ENCODE measurements at places on chromosomes 11 and 22.

- H3K27ac ChIP-seq = no peak overlapping the region
- no peaks in the 10 kb centered on the region for H3K36me3 ChIP-seq
- DNase-seq = no peak
These were observed 727.4 kb downstream of the ETS1 start for GRCh38 chr11:127859941-127860354.

GRCh38 chr11:47244448-47245350 is 3.9 kb downstream of the ACP2 start:
- peaks cover 62% of the 10 kb centered on the region for H3K36me3 ChIP-seq
- H3K4me1 ChIP-seq = peaks cover 28% of the 10 kb centered on the region
- no peak overlapping the region for H3K4me3 ChIP-seq
- DNase-seq = no peak

GRCh38 chr11:41392596-41392995 is 66.9 kb downstream of the LRRC4C start:
- no peaks in the 10 kb centered on the region for H3K4me1 ChIP-seq
- no peak overlapping the region for H3K27ac ChIP-seq
- no peaks in the 10 kb centered on the region for H3K36me3 ChIP-seq

GRCh38 chr11:16099343-16099900 is 256.9 kb downstream of the SOX6 start:
- DNase-seq = no peak
- no peaks in the 10 kb centered on the region for H3K27me3 ChIP-seq
- no peaks in the 10 kb centered on the region for H3K36me3 ChIP-seq
- no peaks in the 10 kb centered on the region for H3K4me1 ChIP-seq

DNA sequence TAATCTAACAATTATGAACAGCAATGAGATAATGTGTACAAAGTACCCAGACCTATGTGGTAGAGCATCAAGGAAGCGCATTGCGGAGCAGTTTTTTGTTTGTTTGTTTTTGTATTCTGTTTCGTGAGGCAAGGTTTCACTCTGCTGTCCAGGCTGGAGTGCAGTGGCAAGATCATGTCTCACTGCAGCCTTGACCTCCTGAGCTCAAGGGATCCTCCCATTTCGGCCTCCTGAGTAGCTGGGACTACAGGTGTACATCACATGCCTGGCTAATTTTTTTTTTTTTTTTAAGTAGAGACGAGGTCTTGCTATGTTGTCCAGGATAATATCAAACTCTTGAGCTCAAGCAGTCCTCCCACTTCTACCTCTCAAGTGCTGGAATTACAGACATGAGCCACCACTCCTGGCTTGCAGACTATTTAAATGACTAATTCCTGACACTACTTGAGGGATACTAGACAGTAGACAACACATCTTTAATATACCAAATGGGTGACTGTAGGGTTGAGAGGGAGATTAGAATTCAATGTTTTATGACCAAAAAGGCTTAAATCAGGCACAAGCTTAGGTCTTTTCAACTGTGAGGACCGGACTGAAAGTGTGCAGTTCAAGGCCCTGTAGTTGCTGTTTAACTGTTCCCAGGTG is 12.7 kb downstream of the OR51B4 start:
- H3K36me3 ChIP-seq = no peaks in the 10 kb centered on the region
- DNase-seq = no peak
- no peaks in the 10 kb centered on the region for H3K27me3 ChIP-seq
- no peaks in the 10 kb centered on the region for H3K4me1 ChIP-seq
- H3K27ac ChIP-seq = no peak overlapping the region

DNA sequence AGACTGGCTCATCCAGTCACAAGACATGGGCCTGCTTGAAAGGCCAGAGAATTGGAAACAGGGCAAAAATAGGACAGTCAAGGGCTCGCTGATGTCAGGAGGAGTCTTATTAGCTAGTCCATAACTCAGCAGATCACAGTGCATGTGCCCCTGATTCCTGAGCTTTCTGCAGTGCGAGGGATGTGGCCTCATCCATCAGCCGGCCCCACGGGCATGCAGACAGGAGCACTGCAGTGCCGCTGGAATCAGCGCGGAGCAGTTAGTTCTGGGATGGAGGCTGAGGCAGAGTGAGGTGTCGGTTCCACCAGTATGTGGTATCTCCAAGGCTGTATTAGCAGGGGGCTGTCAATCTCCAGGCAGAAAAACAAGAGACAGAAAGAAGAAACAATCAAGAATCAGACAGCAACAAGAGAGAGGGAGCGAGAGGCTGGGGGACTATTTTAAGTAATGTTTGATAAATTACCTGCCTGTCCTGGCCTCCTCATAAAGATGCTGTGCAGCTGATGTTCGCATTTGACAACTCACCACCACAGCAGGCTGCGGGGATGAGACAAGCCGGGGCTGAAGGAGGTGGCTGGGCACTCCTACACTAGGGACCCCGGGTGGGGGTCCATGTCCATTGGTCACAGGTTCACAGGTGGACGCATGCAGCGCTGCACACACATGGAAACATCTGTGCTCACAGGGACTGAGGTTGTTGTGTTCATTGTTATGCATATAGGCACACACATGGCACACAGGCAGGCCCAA is 167.2 kb downstream of the TRIM29 start:
- DNase-seq = no peak
- H3K27me3 ChIP-seq = peaks cover 4% of the 10 kb centered on the region
- H3K4me1 ChIP-seq = no peaks in the 10 kb centered on the region
- no peaks in the 10 kb centered on the region for H3K36me3 ChIP-seq
- H3K4me3 ChIP-seq = no peak overlapping the region

DNA sequence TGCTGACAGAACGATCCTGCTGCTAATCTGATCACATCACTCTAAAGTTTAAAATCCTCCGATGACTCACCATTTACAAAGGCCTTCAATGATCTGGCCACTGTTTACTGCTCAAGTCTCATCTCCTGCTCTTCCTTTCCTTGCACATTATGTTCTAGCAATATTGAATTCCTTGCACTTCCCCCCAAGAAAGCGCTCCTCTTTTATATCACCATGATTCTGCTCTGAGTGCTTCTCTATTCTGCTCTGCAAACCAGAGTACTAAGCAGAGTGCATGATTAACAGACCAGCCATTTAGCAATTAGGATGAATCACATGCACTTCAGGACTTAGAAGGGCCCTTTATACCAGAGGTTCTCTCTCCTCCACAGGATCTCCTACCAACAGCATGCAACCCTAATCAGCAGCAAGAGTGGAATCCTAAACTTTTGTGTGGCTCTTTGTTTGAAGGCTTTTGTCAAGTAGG is 1122.8 kb upstream of the CCDC90B start:
- no peak overlapping the region for H3K27ac ChIP-seq
- no peaks in the 10 kb centered on the region for H3K27me3 ChIP-seq
- no peak overlapping the region for H3K4me3 ChIP-seq

DNA sequence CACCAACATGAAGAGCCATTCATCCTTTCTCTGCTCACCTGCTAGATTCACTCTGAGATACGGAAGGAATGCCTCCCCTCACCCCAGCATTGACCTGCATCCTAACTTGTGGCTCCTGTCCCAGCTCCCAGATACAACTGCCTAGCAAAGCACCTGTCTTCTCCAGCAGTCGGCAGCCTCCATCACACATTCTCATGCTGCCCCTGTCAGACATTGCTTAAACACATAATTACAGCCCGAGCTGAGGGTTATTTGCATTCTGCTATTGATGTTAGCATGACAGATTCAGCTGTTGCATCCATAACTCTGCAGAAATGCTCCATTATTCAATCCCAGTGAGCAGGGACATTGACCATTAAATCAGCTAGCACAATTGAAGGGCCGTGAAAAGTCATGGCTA is 184.4 kb upstream of the NARS2 start:
- H3K36me3 ChIP-seq = no peaks in the 10 kb centered on the region
- no peak for DNase-seq
- H3K4me3 ChIP-seq = no peak overlapping the region

DNA sequence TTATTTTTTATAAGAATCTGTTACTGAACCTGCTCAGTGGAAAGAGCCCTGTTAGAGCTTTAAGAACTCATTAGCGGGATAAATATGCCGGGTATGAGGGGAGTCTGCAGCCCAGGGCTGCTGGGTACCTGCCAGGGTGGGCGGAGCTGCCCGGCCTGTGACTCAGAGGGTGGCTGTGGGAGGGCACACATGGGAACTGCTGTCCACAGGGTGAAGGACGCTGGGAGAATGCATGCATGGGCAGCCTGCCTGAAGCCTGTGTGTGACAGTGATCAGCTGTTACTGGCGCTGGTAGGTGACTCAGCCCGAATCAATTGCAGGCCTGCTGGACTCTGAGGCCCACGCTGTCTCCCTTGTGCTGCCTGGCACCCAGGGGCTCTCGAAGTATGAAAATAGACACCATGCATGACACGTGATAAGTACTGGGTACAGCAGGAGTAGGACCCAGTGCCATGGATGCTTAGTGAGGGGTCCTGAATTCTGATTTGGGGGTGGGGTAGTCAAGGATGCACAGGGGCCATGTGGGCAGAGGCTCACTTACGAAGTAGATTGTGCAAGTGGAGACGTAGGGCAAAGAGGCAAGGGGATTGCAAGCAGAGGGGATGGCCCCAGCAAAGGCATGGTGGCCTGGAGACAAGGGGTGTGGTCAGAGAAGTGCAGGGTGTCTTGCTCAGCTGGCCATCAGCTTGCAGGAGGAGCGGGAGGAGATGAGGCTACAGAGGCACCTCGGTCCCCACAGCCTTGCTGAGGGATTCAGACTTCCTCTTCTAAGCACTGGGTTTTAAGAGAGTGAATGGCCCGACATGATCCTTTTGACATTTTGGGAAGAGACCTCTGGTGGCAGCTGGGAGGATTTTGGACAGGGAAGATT is 36.5 kb downstream of the GRIK4 start:
- no peaks in the 10 kb centered on the region for H3K4me1 ChIP-seq
- H3K36me3 ChIP-seq = no peaks in the 10 kb centered on the region
- H3K27me3 ChIP-seq = peaks cover 5% of the 10 kb centered on the region
- H3K4me3 ChIP-seq = no peak overlapping the region

DNA sequence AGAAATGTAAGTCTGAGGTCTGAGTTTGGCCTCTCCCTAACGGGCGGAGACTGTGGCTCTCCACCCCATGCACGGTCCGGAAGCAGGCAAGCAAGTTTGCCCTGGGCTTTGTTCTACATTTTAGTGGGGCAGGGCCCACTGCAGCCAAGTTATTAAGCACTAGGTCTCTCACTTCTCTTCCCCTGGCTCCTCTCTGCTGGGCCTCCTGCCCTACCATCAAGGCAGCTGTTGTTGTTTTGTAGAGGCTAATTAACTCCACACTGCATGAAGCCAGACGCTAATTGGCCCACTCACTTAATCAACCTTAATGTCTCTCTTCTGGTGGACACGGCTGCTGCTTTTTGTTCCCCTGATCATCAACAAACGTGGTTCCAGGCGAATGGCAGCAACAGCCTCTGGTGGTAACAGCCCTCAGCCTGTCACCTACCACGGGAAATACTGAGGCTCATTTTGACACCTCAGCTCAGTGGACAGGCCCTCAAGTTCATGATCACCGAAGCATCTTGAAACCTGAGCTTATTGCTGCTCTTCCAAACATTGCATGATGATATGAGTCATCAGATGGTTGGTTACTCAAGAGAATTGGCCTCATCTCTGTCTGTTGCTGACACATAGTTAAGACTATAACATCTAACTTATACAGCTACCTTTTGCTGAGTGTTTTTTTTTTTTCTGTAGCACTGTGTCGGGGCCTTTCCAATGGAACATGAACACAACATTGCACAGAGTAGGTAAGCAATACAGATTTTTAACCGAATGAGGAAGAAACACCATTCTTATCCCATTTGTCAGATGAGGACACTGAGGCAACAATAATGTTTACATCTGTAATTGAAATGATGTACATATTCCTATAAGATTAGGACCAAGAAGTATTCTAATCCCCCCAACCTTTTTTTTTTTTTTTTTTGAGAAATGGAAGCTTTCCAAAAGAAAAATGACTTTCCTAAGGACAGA is 20.8 kb upstream of the LMO2 start:
- H3K4me1 ChIP-seq = no peaks in the 10 kb centered on the region
- peaks cover 11% of the 10 kb centered on the region for H3K27me3 ChIP-seq
- no peak overlapping the region for H3K27ac ChIP-seq
- DNase-seq = no peak

DNA sequence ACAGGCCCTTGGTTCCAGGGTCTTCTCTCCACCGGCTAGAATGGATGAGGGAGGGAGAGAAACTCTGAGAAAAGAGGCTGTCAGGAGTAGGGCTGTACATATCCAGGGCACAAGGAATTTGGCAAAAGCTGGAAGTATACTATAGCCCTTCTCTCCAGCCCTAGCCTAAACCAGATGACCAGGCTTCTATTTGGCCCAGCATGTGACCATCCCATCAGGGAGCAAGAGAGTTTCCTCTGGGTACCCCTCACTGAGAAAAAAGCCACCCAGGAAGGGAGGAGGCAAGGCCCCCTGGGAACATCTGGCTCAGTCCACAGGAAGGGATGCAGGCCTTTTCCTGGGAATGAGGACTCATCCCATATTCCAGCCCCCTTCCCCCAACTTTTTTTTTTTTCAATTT is 8.3 kb downstream of the CD44 start:
- peaks cover 99% of the 10 kb centered on the region for H3K4me1 ChIP-seq
- H3K27ac ChIP-seq = peak overlapping the region; percentile 25
- no peak for DNase-seq
- no peaks in the 10 kb centered on the region for H3K27me3 ChIP-seq

- no peak overlapping the region for H3K27ac ChIP-seq
- H3K4me1 ChIP-seq = peaks cover 6% of the 10 kb centered on the region
- no peaks in the 10 kb centered on the region for H3K27me3 ChIP-seq
- H3K36me3 ChIP-seq = peaks cover 29% of the 10 kb centered on the region
- DNase-seq = no peak
These were observed 34.1 kb downstream of the SERGEF start for GRCh38 chr11:17978553-17979287.

DNA sequence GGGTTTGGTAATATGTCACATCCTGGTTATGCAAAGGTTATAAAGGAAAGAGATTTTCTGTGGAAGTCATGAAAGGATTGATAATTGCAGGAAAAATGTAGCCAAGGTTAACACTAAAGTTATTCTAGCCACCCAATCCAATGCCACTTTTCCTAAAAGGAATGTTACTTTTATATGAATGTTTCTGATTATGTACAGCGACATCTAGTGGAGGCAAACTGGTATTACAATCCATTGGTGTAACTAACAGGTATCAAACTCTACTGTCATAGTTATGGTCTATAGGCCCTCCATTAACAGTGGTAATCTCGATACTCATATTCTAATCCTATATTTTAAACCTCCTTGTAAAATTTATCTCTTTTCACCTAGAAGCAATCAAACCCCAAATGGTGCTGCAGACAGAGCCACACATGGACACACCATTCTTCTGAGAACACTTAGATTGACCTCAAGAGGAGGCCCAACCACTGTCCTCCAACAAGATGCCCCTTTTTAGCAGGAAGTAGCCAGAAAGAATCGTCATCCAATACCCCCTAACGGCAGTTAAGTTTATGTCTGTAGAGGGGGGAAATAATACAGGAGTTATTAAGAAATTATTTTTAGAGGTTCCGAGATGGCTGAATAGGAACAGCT is 74.9 kb upstream of the RAG2 start:
- H3K4me3 ChIP-seq = no peak overlapping the region
- no peaks in the 10 kb centered on the region for H3K27me3 ChIP-seq
- no peak overlapping the region for H3K27ac ChIP-seq
- no peaks in the 10 kb centered on the region for H3K36me3 ChIP-seq
- H3K4me1 ChIP-seq = no peaks in the 10 kb centered on the region
- no peak for DNase-seq
